ENCODE measurements at places on chromosomes 6 and 20.
A peak's percentile ranks its signal among the peaks of the same experiment; 100 is the strongest.

DNA sequence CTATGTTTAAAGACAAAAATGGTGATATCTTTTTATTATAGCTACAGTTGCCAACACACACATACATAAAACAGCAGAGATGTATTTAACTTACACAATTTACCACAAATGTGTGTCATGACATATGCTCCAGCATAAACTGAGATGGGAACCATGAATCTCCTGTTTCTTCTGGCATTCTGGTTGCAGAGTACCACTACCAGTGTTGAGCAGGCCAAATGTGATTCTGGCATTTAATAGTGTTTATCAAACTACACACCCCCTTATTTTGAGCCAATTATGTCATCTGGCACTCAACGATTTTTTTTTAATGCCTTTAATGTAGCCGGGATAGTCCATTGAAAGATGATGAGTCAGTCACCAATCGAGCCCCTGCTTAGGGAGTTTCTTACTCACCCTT is 59.0 kb upstream of the TPD52L1 start:
- no peak for DNase-seq

GRCh38 chr6:11552442-11552841 is 14.9 kb downstream of the TMEM170B start:
- no peak for DNase-seq

- no peak for DNase-seq
These were observed 208.9 kb upstream of the EXOC2 start for GRCh38 chr6:901696-902460.

GRCh38 chr6:169782966-169783365 is 31.5 kb downstream of the ERMARD start:
- no peak for DNase-seq

DNA sequence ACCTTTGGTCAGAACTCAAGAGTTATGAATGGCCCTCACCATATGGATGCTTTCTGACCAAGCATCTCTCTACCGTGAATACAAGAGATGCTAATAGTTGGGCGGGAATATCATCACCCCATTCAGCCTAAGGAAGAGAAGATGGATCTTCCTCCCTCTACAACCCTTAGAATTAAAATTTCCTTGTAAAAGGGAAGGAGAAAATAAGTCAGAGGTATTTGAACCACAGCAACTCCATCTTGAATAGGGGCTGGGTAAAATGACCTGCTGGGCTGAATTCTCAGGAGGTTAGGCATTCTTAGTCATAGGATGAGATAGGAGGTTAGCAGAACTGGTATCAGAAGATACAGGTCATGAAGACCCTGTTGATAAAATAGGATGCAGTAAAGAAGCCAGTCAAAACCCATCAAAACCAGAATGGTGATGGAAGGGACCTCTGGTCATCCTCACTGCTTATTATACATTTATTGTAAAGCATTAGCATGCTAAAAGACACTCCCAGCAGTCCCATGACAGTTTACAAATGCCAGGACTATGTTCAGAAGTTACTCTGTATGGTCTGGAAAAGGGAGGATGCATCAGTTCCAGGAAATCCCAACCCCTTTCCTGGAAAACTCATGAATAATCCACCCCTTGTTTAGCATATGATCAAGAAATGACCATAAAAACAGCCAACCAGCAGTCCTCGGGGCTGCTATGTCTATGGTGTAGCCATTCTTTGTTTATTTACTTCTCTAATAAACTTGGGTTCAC is 101.2 kb downstream of the DTNBP1 start:
- DNase-seq: no peak

DNA sequence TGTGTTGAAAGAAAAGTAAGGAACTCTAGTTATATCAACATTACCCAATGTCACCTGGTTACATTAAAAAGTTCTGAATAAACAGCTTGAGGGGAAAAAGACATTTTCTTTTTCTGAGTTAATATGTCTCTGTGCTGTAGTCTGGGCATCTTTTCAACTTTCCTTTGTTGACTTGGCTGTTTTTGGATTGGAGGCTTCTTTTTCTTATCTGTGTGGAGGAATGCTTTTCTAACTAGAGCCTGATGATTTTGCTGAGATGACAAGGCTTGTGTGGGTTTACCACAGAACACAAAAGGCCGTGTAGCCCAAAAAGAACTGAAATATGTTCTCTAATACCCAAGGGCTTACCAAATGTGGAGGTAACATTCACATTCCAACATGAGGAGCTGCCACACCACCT is 161.8 kb downstream of the KCNQ5 start:
- DNase-seq: no peak

DNA sequence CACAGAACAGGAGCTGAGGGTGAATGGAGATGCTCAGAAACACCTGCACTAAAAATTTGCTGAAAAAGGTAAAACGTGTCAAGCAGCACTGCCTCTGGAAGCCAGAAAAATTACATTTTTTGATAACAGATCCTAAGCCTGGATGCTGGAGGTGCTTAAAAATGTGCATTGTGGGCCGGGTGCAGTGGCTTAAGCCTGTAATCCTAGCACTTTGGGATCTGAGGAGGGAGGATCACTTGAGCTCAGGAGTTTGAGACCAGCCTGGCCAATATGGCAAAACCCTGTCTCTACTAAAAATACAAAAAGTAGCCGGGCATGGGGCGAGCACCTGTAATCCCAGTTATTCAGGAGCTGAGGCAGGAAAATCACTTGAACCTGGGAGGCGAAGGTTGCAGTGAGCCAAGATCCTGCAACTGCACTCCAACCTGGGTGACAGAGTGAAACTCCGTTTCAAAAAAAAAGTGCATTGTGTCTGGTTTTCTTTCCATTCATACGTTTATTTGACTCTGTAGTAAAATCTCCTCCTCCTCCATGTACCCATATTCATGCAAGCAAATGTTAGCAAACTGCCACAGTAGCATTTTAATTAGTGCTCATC is 587 bp upstream of the BTN3A1 start:
- peak; percentile 32 for DNase-seq

DNA sequence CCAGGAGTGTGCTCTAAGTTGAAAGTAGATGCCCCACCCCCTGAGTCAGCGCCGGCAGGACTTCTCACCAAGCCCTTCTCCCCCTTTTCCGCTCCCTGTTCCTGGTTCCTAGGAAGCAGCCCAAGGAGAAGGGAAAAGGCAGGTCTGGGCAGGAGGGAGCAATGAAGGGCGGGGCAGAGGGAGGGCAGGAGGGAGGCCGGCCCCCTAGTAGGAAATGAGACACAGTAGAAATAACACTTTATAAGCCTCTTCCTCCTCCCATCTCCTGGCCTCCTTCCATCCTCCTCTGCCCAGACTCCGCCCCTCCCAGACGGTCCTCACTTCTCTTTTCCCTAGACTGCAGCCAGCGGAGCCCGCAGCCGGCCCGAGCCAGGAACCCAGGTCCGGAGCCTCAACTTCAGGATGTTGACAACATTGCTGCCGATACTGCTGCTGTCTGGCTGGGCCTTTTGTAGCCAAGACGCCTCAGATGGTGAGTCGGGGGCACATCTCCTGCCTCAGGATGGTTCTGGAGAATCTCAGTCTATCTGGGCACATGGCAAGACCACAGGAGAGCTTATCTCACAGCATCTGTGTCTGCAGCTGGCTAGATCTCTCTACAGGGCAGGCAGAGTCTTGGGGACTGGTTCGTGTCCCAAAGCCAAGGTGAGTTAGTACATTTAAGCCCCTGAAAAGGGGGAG is at the start of gene PROCR:
PROCR (plus strand) TSS at position 320 of the 681 bp plus-strand sequence; CDS start at position 403, 83 bp downstream.
- DNase-seq: no peak

- no peak for DNase-seq
These were observed 618.6 kb downstream of the EPM2A start for GRCh38 chr6:145116591-145117178.

DNA sequence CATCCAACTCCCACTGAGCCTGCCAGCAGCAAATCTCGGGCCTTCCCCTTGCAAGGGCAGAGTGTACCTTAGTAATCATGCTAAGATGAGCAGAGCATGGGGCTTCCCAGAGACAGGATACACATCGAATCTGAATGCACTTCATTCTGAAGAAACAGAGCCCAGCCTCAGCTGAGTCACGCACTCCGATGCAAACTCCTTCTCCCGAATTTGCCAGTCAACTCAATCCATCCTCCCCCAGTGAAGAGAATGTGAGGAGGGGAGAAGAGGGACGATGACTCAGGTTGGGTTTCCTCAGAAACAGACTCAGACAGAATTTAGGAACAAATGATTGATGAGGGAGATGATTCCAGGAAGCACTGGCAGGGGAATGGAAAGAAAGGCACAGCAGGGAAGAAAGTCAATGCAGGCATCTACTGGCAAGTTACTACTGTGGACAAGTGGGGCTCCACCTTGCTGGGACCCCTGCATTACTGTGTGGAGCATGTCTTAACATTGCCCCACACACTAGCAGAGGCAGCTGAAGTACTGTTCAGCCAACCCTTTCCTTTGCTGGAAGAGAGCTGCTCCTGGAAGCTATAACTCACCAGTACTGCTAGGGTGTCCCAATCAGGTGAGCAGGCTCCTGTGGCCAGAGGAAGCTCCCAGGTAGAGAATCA is 251.6 kb downstream of the ADGB start:
- no peak for DNase-seq

DNA sequence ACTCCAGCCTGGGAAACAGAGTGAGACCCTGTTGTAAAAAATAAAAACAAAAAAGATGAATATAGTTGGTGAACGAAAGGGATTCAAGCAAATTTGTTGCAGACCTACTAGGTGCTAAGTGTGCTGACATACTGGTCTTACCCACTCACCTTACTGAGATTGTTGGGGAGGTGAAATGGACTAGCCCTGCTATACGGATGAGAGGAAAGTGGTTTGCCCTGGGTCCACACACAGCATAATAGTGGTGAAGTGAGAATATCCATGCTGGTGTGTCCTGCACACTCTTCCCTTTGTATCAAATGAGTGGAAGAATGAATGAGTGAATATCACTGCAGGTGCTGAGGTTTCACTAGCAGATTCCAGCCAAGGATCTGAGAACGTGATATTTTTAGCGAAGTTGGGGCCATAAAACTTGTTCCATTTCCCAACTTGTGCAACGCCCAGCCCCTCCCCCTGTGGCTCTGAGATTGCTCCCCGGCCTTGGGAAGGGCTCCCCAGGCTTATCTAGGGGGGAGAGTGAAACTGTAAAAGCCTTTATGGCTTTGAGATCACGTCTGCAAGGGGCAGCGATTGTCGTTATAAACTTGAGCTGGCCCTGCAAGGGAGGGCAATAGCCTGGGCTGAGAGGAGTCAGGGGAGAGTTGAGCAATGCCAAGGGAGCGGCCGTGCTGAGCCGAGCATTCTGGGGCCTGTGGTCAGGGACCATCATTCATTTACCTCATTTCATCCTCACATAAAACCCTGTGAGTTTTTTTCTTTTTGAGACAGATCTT is 33.2 kb upstream of the TTPAL start:
- no peak for DNase-seq

DNA sequence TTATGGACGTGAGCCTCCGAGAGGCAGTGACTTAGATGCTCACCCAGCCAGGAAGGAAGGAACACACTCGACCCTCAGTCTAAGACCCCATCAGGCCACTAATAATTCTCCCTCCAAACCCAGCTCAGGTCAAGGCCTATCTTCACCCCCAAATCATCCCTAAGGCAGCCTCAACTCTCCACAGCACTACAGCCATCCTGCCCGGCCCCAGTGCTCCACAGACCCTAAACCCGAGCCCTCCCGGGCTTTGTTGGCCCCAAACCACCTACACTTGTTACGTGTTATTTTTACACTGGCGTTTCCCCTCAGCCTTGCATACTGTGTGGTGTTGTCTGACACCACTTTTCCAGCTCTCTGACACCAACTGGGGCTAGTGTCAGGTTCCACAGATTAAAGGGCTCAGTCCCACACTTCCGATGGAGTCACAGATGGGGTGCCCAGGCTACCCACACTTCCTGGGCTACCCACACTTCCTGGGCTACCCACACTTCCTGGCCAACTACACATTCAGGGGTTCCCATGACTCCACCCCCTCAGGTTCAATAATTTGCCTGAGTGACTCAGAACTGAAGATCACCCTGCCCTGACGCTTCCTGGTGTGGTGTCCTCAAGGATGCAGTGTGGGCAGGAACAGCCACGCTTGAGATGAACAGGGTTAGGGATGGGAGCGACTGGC is 25.3 kb downstream of the RBCK1 start:
- no peak for DNase-seq

Measured in MM.1S (cell line).